Skeletal muscle cell (primary cell): ENCODE measurements at places on chromosomes 16 and 17.

GRCh38 chr17:1474402-1475189 is 17.9 kb downstream of the MYO1C start:
- DNase-seq, result no peak

DNA sequence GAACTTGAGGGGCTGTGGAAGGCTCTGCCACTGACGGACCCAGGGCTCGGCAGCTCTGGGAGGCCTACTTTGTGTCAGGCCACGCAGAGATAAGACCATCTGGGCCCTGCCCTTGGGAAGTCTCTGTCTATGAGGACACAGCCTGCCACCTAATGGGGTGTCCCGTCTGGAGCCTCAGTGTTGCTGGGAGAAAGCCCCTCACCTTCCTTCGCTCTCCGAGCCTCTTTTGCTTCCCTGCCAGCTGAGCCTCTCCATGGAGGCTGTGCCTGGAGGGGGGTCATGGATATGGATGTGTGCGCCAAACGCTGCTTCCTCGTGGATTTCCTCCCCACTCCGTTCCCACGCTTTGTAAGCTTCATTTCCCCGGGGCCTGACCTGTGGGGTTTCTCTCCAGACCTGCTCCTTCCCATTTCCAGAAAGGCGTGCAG is 228.8 kb downstream of the SEC14L1 start:
- DNase-seq, result no peak

GRCh38 chr16:65789161-65789945 is 577.1 kb upstream of the CDH5 start:
- no peak for DNase-seq

DNA sequence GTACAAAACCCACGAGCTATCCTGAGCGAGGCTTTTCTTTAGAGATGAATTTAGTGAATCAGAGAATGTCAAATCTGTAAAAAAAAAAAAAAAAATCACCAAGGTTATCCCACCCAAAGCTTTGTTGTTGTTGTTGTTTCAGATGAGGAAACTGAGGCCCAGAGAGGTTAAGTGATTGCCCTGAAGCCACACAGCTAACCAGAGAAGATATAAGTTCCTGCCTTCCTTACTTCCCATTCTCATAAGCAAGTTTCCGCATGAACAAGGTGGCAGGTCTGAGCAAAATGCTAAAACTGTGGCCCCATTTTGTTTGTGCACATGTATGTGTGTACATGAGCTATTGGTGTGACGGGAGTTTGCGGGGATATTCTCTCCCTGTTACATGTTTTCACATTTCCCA is 352.1 kb upstream of the ZFHX3 start:
- no peak for DNase-seq

GRCh38 chr17:28871056-28871579 is 16.3 kb downstream of the ERAL1 start:
- no peak for DNase-seq

DNA sequence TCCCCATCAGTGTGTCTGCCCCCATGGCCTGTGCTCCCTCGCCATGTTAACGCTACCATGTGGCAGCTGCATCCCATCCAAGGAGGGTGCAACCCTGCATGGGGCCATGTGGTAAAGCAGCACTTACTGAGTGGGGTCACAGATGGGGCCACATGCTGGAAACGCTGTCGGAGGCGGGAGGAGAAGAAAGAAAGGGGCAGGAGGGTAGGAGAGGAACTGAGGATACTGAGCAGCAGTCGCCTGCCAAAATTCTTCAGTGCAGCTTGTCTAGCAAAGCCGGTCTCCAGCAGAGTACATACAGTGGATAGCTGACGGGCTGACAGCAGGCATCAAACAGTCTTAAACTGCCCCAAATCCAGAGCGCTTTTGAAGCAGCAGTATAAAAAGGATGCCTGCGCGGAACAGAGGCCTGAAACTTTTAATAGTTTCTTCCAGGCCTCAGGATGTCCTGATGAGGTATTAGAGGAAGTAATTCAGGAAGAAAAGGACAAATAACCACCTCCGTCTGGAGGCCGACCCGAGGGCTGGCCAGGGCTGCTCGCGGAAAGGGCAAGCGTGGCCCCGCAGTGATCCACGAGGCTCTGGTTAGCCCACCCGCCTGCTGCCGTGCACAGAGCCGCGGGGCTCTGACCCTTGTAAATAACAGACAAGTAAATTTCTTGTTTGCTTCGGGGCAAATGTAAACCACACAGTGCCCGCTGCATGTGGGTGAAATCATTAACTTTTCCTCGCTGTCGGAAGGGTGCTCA is 149.0 kb downstream of the CCDC182 start:
- no peak for DNase-seq

DNA sequence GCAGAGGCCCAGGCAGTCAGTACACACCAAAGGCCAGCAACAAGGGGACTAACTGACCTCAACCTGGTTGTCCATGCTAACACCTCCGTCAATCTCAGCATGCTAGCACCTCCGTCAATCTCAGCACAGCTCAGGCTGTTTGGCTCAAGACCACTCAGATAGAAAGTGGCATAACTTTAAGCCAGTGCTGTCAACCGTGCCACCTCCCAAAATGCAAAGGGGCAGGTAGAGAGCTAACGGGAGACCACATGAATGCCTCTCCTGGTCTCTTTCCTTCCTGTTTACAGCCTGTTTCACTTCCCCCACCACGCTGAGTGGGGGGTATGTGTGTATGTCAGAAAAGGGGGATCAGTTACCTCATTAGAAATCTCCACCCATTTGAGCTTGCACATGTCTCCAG is 3.3 kb downstream of the UBTF start:
- DNase-seq, result no peak

- no peak for DNase-seq
Observed at GRCh38 chr16:55830658-55831294, 2.1 kb downstream of the CES1 start.

DNA sequence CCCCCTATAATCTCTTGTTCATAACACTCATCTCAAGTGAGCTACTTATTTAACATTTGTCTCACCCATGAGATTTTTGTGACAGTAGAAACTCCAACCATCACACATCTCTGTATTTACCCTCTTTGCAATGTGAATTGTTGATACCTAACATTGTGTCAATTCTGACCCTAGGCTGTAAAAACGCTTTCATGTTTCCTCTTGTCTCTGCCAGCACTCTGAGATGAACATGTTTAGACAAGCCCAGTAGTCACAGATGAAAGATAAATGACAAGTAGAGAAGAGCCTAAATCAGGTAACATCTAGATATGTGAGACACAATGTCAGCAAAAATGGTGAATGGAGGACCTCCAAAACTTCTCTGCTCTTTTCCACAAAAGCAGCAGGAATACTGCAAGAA is 1254.5 kb upstream of the GOT2 start:
- DNase-seq, result no peak

- DNase-seq, result no peak
Observed at GRCh38 chr16:27110524-27110896, 43.8 kb downstream of the C16orf82 start.

DNA sequence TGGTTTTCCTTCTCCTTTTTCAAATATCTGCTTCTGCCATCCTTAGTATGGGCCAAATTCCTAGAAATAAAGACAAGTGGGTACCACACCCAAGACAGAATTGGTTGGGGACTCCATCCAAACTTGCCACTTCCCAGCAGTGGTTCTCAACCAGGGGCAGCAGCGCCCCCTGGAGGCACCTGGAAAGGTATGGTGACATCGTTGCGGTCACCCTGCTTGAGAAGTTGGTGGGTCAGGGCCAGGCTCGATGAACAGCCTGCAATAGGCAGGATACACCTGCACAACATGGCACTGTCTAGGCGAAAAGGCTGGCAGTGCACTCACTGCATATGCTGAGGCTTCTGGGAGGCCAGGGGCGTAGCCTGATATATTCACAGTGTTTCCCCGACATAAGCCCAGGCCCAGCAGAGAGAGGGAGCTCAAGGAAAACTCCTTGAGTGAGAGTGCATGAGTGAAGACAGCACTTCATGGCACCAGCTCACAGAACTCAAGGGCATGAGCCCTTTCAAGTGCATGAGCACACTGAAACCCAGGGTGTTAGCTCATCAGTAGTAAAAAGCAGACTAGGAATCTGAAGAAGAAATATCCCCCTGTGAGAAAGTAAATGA is 57.7 kb downstream of the CMC2 start:
- no peak for DNase-seq
